Epithelial cell of alveolus of lung (primary cell): ENCODE measurements at places on chromosomes 7 and 10. TPM values are rescaled to one million over a fixed set of nuclear protein-coding genes. Genes with fewer than 3 reads are reported as not detected.

Gene TNPO3
- total RNA-seq = 34.0 and 38.0 TPM in 2 replicates

Gene CYP17A1
- total RNA-seq = not detected in 2 replicates

Gene ELN
- total RNA-seq = 2.3 and 16.4 TPM in 2 replicates

Gene TBC1D12
- total RNA-seq = 6.6 and 7.8 TPM in 2 replicates

Gene SPDYE11
- total RNA-seq = not detected in 2 replicates

Gene CLRN3
- not detected in 2 replicates for total RNA-seq

Gene CLCN1
- total RNA-seq = 0.13 TPM in 1 of 2 replicates, not detected in the other
